Left renal pelvis (tissue), 4 donors: ENCODE measurements at places on chromosomes 4 and X. TPM values are rescaled to one million over a fixed set of nuclear protein-coding genes. Genes with fewer than 3 reads are reported as not detected.

SPOCK3 gene
- 95.6 TPM for polyA plus RNA-seq

EFHC2 gene
- polyA plus RNA-seq = 10.1 TPM

CLDN2 gene
- polyA plus RNA-seq = 57.2 TPM

KLKB1 gene
- 1.7 TPM for polyA plus RNA-seq

WNK3 gene
- 5.1 TPM for polyA plus RNA-seq

CRMP1 gene
- 55.5 TPM for polyA plus RNA-seq

USP46 gene
- polyA plus RNA-seq = 28.3 TPM

TEX11 gene
- polyA plus RNA-seq = 0.08 TPM

IGBP1 gene
- polyA plus RNA-seq = 104 TPM

SFRP2 gene
- 21.4 TPM for polyA plus RNA-seq

FGF16 gene
- 6.3 TPM for polyA plus RNA-seq

DDX53 gene
- polyA plus RNA-seq = not detected

CHIC1 gene
- 13.8 TPM for polyA plus RNA-seq

CXCL1 gene
- polyA plus RNA-seq = not detected

SSX1 gene
- not detected for polyA plus RNA-seq

CENPVL1 gene
- 0.32 TPM for polyA plus RNA-seq

RNF150 gene
- 30.0 TPM for polyA plus RNA-seq

DUSP21 gene
- not detected for polyA plus RNA-seq

DUX4 gene
- polyA plus RNA-seq = 0.27 TPM

ARMCX4 gene
- 22.7 TPM for polyA plus RNA-seq

SORCS2 gene
- 64.8 TPM for polyA plus RNA-seq

TASL gene
- polyA plus RNA-seq = 0.47 TPM

BCLAF3 gene
- polyA plus RNA-seq = 12.3 TPM

PDGFRA gene
- 294 TPM for polyA plus RNA-seq

COX18 gene
- 18.4 TPM for polyA plus RNA-seq

NDUFC1 gene
- 101 TPM for polyA plus RNA-seq

ODAM gene
- polyA plus RNA-seq = 1.9 TPM
